ENCODE measurements at places on chromosomes 7 and 10.

DNA sequence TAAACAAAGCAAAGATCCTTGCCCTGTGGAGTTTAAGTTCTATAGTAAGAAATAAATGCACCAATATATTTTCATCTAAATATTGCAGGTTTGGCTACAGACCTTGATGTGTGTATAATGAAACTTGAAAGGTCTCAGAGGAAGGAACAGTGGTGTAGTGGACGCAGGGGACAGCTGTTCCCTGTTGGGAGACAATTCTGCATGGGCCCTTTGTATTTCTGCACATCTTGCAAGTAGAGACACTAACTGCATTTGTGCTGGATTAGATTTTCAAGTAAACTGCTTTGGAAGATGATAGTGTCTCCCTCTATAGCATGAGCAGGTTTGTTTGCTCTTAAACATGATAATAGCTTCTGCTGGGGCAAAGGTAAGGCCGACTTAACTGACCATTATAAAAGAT, 57.5 kb upstream of the FAM133B start:
- DNase-seq = no peak

DNA sequence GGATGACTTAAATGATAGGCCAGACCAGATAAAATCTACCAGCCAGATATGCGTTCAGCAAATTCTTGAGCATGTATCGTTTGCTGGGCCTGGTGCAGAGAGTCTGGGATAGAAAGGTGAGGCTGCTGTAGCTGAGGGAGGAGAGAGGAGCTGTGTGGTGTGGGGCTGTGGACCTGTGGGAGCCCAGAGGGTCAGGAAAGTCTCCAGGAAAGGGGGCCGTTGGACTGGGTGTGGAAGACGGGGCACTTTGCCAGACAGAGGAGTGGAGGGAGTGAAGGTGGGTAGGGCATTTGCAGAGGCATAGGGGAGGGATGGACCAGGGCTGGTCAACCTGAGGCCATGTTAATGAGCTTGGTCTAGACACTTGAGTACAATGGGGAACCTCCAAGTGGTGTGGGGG, 124.7 kb upstream of the UNC5B start:
- DNase-seq = no peak

GRCh38 chr10:51302316-51302715, 228.0 kb downstream of the PRKG1 start:
- DNase-seq = no peak

- no peak for DNase-seq
Measured at GRCh38 chr7:106767498-106768323, 97.4 kb upstream of the PIK3CG start.

DNA sequence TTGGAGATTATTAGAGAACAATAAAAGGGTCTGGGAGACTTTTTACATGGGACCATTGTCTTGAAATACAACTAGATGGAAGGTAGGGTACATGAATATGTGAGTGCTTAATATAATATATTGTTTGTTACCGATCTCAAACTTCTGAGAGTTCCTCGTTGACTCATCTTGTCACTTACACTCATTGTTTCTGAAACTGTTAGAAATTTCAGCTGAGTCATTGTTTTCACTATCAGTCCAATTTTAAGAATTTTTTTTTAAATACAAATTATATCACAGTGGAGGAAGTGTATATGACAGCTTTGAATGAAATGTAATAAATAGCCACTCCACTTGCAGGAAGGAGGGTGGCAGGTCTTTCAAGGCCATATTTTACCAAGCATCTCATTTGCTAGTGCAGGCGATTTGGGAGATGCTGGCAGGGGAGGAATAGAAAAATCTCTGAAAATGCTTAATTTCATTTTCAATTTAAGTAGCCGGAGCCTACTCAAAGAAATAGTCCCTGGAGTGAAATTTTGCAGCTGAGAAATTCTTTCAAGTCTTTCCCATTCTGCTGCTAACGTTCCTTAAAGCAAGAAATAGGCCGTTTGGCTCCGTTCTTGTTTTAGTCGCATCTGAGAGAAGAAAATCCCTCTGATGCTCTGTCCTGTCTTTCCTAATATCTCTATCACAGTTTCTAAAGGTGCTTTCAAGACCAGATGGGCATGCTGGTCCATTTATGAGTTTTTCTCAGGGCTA, 1404.2 kb upstream of the CELF2 start:
- DNase-seq = no peak

- DNase-seq = no peak
Measured at GRCh38 chr10:11042357-11042756, 24.7 kb downstream of the CELF2 start.

DNA sequence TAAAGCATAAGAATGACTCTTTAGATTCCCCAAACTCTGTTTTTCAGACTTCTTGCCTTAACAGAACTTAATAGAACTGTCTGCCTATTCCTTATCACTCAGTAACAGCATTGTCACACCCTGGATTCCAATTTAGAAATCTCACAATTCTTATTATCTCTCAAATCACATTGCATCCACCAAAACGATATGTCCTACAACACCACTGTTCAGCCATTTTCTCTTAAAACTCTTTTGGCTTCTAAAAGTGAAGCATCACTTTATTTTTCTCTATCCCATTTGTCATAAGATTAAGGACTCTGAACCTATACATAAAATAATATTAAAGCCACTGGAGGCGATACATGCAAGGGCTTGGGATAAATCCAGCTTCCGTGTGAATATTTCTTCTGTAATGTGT, 1.2 kb upstream of the CPED1 start:
- no peak for DNase-seq

GRCh38 chr7:25787336-25787735, 364.7 kb upstream of the NFE2L3 start:
- DNase-seq = no peak

GRCh38 chr10:663466-663751, 26.1 kb downstream of the DIP2C start:
- DNase-seq = no peak

DNA sequence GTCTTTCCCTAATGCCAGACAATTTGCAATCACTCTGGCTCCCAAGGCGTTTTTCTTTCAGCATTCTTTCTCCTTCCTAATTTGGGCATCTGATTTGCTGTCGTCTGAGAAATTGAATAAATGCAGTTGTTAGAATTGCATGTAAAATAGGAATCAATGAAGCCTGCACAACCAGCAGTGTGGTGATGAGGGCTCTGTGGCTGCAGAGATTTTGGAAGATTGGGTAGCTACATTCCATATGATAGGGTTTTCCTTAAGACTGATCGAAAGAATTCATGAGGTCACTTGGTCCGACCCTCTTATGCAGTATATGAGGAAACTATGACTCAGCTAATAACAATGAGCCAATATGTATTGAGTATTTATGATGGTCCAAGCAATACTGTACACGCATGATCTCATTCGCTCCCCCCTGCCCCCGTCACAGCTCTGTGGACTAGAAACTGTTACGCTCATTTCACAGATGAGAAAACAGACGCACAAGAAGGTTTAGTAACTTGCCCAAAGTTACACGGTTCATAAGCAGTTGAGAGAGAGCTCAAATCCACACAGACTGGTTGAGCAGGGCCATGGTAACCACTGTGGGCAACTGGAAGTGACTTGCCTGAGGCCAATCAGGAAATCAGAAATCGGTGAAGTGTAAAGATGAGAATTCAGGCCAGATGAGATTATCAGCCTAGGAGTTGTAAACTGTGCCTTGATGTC, 527.2 kb downstream of the GATA3 start:
- no peak for DNase-seq

GRCh38 chr10:60148266-60148840, 241.3 kb downstream of the ANK3 start:
- DNase-seq = no peak

- no peak for DNase-seq
Measured at GRCh38 chr10:123944661-123945060, 53.1 kb upstream of the CPXM2 start.

- no peak for DNase-seq
Measured at GRCh38 chr10:122102146-122102868, 113.3 kb downstream of the TACC2 start.

DNA sequence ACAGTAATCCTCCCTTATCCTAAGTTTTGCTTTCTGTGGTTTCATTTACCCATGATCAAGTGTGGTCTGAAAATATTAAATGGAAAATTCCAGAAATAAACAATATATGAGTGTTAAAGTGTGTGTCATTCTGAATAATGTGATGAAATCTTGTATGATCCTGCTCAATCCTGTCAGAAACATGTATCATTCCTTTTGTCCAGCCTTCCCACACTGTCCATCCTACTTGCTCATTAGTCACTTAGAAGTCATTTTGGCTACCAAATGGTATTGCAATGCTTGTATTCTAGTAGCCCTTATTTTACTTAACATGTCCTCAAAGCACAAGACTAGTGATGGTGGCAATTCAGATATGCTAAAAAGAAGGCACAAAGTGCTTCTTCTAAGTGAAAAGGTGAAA, 1211.2 kb upstream of the SORCS1 start:
- no peak for DNase-seq

GRCh38 chr10:30877111-30877510, 154.6 kb downstream of the ZNF438 start:
- no peak for DNase-seq

DNA sequence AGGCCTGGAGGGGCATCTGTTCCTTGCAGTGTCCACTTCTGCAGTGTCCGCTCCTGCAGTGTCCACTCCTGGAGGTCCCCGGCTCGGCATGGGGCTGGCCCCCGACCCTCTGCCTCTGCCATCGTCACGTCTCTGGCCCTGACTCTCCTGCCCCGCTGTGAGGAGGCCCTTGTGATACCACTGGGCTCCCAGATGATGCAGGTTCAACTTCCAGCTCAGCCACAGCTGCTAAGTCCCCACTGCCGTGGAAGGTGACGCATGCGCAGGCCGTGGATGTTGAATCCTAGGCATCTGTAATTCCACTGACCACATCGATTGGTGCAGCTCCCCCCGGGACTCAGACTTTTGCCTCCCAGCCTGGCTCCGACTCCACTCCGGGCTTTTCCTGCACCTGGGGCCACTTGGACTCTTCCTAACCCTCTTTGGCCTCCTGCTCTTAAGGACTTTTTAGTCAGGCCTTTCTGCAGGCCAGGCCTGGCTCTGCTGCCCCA, 95.1 kb downstream of the GLRX3 start:
- DNase-seq = no peak

- DNase-seq = no peak
Measured at GRCh38 chr10:22657566-22658225, 56.7 kb downstream of the PIP4K2A start.

GRCh38 chr7:22156205-22156604, 200.7 kb downstream of the RAPGEF5 start:
- DNase-seq = no peak

DNA sequence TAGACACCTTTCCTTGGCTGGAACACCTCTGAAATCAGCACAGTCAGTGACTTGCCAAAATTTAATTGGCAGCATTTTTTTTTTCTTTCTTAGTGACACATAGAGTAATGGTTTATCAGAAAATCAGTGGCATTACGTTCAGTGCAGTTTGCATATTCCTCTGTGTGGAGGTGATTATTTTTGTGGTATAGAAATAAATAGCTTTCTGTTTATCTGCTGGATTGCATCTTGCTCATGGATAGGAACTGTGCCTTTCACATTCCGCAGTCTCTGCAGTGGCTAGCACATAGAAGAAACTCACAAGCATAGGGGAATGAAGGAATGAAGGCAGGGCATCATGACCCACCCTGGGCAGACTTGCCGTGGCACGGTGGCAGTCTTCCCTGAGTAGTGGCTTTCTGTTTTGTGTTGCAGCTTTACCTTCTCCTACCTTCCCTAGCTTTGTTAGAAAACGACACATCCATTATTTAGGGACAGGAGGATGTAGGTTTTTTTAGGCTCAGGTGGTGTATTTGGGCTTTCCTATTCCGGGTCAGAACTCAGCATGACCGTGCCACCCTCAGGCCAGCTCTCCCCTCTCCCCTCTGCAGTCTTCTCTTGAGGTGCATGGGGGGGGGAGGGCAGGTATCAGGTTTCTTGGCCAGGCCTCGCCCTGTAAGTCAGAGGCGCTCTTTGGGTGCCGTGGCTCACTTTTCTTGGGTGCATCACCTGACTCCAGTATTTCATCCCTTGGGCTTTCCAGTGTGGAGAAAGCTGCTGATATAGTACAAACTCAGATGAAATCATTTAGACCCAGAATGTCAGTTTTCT, 112.5 kb upstream of the GJD4 start:
- no peak for DNase-seq

DNA sequence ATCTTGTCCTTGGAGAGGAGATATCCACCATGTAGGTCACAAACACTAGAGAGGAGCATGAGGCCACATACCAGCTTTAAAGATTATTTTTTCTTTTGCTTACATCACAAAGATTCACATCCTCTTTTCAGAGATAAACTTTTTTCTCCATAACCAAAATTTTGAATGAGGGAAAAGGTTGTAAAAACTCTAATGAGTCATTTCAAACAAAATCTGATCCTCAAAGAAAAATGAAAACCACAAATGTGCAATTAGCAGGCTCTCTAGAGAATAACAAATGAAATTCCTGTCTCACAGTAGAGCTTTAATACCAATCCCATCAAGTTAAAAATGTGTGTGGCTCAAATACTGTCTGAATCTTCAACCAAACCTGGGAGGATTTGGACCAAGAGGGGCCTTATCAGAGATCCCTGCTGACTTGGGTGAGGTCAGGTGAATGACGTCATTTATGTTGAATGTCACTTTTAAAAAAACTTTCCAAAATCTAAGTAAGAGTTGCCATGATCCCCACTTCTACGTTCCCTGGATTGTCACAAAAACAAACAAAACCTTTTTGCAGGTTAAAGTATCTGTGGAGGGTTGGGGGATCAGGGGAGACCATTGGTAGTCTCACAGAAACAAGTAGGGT, 261.5 kb upstream of the NPSR1 start:
- DNase-seq = no peak

DNA sequence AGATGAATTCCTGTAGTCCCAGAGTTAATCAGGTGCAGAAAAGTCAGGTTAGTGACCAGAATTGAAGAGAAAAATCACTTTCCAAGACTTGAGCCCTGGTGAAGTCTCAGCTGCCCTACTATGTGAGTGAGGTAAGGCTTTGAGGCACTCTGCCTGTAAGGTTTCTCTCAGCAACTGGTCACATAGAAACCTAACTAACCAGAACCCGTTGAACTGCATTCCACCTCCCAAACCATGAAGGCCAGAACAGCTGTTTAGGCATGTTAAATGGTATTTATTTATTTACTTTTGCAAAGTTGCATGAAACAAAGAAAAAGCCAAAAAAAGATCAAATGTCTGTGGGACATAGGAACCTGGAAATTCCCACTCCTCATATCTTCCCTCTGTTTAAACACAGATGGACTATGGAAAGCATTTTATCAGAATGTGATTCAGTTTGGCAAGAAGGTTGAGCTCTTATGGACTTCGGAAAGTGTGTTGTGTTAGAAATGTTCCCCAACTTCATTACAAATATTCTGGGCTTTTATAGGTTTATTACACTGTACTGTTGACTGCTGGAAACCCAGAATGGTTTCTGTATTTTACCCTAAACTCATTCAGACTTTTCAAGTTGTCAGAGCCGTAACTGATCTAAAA, 12.8 kb upstream of the GPR85 start:
- no peak for DNase-seq
